Uterine smooth muscle cell (primary cell): ENCODE measurements at places on chromosomes 7 and 10. TPM values are rescaled to one million over a fixed set of nuclear protein-coding genes. Genes with fewer than 3 reads are reported as not detected.

The FAM241B gene
- 0.77 and 0.87 TPM in 2 replicates for total RNA-seq

The CPA2 gene
- not detected in 2 replicates for total RNA-seq

The GSDME gene
- total RNA-seq = 56.4 and 61.7 TPM in 2 replicates

The RNF32 gene
- 1.2 and 2.0 TPM in 2 replicates for total RNA-seq

The FBXO24 gene
- total RNA-seq = 0.55 and 1.4 TPM in 2 replicates

The CALD1 gene
- 290 and 609 TPM in 2 replicates for total RNA-seq

The STK31 gene
- total RNA-seq = not detected in 2 replicates

The UNCX gene
- total RNA-seq = not detected in 2 replicates

The DYDC2 gene
- total RNA-seq = not detected in 2 replicates

The IL6 gene
- 0.55 and 2.9 TPM in 2 replicates for total RNA-seq

The SLC26A3 gene
- not detected in 2 replicates for total RNA-seq

The FKBP14 gene
- total RNA-seq = 32.4 and 48.4 TPM in 2 replicates

The C10orf53 gene
- under 0.01 TPM in 1 of 2 replicates, not detected in the other for total RNA-seq

The CRCP gene
- total RNA-seq = 22.4 TPM in 2 replicates

The IQCE gene
- 12.0 and 12.9 TPM in 2 replicates for total RNA-seq

The LRRD1 gene
- 0.11 TPM in 1 of 2 replicates, not detected in the other for total RNA-seq

The NEUROG3 gene
- not detected in 2 replicates for total RNA-seq

The TMEM176B gene
- total RNA-seq = 0.12 TPM in 1 of 2 replicates, not detected in the other

The CPA4 gene
- 0.77 and 8.2 TPM in 2 replicates for total RNA-seq

The DOCK1 gene
- 72.8 and 85.2 TPM in 2 replicates for total RNA-seq

The CALHM1 gene
- not detected in 2 replicates for total RNA-seq

The BAMBI gene
- total RNA-seq = 0.77 and 2.9 TPM in 2 replicates

The ANKRD61 gene
- 0.44 TPM in 1 of 2 replicates, not detected in the other for total RNA-seq

The AKR1C2 gene
- 20.4 and 34.5 TPM in 2 replicates for total RNA-seq

The CADPS2 gene
- 21.6 and 34.5 TPM in 2 replicates for total RNA-seq

The NPTX2 gene
- total RNA-seq = 0.12 and 0.44 TPM in 2 replicates

The PAPOLB gene
- 0.11 and 0.12 TPM in 2 replicates for total RNA-seq

The ADIRF gene
- total RNA-seq = 36.3 and 73.0 TPM in 2 replicates

The POT1 gene
- total RNA-seq = 37.7 and 37.8 TPM in 2 replicates

The CCL24 gene
- not detected in 2 replicates for total RNA-seq

The TAS2R41 gene
- not detected in 2 replicates for total RNA-seq
